ENCODE measurements at places on chromosomes 6 and 20.
A peak's percentile ranks its signal among the peaks of the same experiment; 100 is the strongest.

DNA sequence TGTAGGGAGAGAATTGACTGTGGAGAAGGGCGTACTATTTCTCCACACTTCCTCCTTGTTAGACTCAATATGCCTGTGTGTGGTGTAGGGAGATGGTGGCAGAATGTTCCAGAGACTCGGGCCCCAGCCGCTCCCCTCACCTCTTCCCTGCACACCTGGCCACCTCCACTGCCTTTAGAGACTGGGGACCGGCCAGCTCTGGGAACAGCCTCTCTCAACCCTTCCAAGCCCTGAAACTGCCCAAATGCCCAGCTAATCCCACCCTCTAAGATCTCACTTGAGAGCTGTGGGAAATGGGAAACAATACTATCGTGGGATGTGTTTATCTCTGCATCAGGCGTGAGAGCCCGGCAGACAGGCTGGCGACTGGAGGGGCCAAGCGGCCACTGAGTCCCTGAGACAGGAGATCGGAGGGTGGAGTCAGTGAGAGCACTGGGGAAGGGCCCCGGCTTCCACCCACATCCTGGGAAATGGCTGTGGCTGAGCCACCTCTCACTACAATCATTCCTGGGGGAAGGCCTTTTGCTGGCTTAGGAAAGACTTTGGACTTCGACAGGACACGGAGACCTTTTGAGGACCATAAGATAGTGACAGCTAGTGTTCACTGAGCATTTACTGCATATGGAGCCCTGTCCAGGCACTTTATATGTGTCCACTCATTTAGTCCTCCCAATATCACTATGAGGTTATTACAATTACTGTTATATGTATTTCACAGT is 31.0 kb upstream of the MRPS18A start:
- no peak for DNase-seq

DNA sequence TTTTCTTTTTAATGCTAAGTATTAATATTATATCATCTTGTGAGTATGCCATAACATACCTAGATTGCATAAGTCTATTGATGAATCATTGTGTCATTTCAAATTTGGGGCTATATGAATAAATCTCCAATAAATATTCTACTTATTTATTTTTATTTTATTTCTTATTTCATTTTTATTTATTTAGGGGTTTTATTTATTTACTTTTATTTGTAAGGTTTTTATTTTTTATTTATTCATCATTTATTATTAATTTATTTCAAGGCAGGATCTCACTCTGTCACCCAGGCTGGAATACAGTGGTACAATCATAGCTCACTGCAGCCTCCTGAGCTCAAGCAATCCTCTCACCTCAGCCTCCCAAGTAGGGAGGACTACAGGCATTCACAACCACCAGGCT is 36.3 kb downstream of the BMP5 start:
- no peak for DNase-seq

DNA sequence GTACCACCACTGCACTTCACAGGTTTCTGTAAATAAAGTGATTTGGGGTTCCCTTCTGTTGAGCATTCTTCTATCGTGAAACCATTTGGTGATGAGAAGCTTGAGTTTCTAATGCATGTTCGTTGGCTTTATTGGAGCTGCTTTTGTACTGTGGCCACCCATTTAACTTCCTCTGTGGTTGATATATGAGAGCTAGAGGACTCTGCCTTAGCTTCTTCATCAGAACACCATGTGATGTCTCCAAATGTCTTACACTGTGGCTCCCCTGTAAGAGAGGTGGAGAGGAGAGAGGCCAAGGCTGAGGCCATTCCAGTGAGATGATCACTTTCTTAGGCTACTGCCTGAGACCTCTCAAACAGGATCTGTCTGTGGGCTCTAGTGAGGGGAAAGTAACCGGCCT is 114.5 kb downstream of the SLC16A10 start:
- no peak for DNase-seq

GRCh38 chr6:20770773-20771172 is 236.5 kb downstream of the CDKAL1 start:
- DNase-seq: no peak

DNA sequence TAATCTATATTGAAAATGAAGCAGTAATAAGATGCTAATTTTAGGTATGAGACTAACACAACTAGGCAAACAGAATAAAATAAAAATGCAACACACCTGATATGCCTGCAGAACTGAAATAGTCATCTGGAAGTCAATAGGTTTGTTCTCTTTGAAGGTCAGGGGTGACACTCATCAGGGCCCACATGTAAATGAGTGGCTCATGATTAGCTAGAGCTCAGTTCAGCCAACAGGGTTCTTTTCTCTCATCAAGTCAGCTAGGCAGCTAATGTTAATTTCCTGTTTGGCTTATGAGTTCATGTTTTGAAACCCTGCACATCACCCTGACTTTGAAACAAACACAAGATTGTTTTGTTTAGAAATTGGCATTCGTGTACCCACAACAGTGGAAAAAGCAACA is 23.8 kb downstream of the SMLR1 start:
- no peak for DNase-seq

DNA sequence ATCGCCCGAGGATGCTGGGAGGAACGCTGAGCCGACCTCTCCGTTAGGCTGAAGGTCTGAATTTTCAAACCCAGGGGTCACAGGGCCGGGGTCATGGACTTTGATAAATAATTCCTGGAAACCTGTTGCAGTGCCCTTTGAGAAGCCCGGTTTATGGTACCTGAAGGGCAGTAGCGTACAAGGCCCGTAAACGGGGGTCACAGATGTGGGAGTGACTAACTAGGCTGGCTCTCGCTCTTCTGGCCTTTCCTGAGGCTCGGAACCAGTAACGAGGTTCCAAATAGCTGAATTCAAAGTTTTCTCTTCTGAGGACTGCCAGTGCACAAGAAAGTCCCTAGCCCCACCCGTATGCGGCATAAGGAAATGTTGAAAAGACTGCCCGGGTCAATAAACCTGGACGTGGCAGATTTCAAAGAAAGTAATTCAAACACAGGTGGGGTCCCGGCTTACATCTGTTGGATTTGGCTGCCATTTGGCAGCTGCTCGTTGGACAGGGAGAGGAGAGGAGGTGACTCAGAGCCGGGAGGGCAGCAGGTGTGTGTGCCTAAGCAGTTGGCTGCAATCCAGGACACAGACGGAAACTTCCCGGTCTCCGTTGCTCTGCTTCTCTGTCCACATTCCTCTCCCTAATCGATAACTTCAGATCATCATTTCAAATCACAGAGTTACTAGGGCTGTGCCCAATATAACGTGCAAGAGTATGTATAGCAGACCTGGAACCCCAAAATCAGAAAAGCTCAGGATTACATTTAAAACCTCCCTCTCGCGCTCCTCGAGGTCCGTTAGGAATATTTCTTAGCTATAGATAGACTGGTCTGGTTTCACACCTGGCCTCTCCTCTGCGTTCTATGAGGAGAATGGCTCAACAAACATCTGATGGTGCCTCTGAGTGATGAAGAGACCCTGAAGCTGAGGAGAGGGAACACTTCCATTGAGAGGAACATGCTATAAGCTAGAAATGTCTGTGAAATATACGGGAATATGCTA is 765 bp upstream of the GMDS start:
- DNase-seq: peak; percentile 93

GRCh38 chr6:45576648-45577624 is 199.2 kb upstream of the SUPT3H start:
- no peak for DNase-seq

DNA sequence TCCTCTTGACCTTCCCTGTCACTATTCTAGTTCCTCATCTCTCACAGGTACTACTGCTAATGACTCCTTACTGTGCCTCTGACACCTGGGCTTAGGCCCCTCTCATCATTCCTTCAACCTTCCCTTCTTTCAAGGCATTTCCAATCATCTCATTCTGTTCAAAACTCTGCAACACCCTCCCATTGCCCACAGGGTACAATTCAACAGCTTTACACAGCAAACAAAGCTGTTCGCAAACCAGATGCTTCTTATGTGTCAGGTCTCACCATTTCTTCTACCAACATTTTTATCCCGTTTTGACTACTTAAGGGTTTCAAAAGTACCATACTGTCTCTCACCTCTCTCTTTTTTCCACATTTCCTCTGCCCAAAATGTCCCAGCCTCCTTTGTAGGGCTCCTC is 84.4 kb upstream of the ID4 start:
- no peak for DNase-seq

DNA sequence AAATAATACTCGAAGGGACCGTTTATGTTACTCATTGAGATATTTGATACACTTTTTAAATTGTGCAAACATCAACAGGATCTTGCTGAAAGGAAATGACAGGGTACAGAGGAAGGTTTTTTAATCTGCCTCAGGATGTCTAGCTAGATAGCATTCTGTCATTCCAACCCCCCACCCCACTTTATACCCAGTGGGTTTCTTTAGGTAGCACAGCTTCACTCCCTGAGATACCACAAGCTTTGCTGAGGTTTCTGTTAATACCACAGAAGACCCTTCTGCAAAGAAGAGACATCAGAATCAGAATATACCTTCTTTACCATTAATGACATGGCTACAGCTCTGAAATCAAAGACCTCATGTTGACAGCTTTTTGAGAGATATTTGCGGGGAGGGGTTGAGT is 1.3 kb downstream of the PHACTR2 start:
- no peak for DNase-seq

DNA sequence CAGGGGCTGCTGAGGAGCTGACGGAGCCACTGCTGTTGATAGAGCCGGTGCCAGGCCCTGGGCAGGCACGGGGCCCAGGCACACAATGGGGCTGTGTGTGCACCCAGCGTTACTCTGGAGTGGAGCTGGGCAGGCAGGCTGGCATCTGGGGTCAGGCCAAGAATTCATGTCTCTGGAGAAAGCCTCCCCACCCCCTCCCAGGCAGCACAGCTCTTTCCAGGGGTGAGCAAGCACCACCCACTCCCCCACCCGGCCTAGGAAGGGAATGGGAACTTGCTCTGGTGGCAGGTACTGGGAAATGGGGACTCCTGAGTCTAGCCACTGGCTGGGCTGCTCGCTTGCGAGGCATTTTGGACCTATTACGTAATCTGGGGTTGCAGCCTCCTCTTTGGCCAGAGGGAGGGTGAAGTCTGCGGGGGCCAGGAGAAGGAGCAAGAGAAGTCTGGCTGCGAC is 22.7 kb downstream of the TFEB start:
- DNase-seq: peak; percentile 89

DNA sequence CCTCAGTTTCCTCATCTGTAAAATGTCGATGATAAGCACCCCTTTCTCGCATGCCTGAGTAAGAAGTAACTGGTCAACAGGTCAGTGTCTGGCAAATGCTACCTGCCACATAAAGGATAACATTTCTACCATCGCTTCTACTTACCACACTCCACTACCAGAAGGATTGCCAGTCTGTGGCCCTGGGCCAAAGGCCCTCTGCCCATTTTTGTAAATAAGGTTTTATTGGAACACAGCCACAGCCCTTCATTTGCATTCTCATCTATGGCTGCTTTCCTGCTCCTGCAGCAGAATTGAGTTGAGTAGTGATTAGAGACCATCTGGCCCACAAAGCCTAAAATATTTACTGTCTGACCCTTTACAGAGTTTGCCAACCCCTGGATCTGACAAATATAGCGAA is 121.8 kb downstream of the TOX2 start:
- no peak for DNase-seq

GRCh38 chr6:112360498-112360897 is 13.4 kb downstream of the RFPL4B start:
- no peak for DNase-seq

- DNase-seq: peak; percentile 44
Measured at GRCh38 chr6:168469521-168469920, 28.5 kb downstream of the SMOC2 start.

DNA sequence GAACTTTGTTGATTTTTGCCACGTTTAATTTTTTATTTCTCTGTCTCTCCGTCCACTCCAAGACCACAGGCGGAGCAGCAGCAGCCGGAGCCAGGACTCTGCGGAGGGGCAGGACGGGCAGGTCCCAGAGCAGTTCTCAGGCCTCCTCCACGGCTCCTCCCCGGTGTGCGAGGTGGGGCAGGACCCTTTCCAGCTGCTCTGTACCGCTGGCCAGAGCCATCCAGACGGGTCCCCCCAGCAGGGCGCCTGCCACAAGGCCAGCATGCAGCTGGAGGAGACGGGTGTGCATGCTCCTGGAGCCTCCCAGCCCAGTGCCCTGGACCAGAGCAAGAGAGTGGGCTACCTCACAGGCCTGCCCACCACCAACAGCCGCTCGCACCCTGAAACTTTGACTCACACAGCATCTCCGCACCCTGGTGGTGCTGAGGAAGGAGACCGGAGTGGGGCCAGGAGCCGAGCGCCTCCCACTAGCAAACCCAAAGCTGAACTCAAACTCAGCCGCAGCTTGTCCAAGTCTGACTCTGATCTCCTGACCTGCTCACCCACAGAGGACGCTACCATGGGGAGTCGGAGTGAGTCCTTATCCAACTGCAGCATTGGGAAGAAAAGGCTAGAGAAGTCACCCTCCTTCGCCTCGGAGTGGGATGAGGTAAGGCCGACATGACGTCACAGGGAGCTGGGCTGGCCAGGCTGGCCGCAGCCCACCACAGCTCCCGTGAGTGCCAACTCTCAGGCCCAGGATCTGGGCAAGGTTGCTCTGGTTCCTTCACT is 123.5 kb downstream of the TCP11 start:
- DNase-seq: no peak

DNA sequence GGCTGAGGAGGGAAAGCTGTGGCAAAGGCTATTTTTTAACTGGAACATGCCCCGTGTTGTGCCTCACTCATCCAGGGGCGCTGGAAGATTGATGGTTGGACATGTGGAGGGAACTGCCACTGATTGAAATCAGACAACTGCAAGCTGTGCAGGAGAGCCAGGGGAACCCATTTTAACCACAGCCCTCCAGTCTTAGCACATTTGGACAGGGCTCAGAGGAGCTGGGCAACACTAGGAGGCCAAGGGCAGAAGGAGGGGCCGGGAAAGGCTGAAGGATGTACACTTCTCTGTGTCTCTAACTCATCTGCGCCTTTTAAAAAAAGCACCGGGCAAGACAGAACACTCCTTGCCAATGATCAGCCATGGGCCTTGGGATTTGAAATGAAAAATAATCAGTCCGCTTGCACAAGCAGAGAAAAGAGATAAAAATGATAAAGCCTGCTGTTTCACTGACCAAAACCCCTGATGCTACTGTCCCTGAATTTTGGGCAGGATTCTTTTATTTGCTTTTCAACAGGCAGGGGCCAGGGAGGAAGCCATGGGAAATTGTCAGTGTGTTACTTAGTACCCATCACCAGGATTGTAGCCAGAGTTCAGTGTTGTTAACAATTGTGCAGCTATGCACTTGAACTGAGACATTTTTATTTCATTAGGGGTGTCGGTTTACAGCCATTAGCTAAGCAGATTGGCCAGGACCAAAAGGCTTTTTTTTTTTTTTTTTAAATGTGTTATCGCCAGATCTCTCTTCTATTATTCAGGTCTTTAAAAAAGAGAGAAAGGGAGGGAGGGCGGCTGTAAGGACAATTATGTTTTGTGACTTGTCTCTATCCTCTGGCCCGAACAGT is 109.3 kb upstream of the EYA4 start:
- no peak for DNase-seq

DNA sequence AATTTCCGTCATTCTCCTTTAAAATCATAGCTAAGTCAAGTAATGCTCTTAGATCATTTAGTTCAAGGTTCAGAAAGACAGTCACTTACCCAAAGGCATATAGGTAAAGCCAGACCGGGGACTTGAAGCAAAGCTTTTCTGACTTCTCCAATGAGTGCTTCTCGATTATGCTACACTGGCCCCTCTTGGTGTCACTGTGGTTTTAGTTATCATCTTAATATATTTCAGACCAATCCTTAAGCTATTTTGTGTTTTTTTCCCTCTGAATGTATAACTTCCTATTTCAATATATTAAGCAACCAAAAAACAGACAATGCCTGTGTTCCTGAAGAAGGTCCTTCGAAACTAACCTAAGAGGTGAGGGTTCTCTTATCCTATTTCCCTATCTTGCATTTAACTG is 3.9 kb downstream of the PRDM1 start:
- DNase-seq: no peak

GRCh38 chr6:42199106-42199981 is 4.6 kb upstream of the GUCA1B start:
- DNase-seq: no peak
